SJCRH30 (cell line): ENCODE measurements at places on chromosomes 1 and 21.

DNA sequence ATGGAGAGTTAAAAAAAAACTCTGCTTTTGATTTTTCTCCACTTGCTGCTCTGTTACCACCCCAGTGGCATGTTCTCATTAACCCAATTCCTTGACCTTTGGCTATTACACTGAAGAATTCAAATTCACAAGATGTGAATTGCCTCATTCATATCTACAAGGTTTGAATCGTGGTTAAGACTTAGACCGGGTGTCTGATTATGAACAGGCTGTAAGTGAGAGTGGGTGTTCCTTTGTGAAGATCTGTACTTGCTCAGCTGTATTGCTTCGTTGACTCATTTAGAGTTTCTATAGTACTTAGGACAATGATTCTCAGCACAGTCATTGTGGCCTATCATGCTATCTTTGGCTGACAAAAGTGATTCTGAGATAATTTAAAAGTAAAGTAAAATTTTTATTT is 36.4 kb downstream of the DNM3 start:
- no peak for DNase-seq

- DNase-seq = peak; percentile 91
Measured at GRCh38 chr1:19640363-19641316, 3.5 kb upstream of the NBL1 start.

GRCh38 chr1:101338714-101339430 is 102.1 kb downstream of the S1PR1 start:
- DNase-seq = no peak

DNA sequence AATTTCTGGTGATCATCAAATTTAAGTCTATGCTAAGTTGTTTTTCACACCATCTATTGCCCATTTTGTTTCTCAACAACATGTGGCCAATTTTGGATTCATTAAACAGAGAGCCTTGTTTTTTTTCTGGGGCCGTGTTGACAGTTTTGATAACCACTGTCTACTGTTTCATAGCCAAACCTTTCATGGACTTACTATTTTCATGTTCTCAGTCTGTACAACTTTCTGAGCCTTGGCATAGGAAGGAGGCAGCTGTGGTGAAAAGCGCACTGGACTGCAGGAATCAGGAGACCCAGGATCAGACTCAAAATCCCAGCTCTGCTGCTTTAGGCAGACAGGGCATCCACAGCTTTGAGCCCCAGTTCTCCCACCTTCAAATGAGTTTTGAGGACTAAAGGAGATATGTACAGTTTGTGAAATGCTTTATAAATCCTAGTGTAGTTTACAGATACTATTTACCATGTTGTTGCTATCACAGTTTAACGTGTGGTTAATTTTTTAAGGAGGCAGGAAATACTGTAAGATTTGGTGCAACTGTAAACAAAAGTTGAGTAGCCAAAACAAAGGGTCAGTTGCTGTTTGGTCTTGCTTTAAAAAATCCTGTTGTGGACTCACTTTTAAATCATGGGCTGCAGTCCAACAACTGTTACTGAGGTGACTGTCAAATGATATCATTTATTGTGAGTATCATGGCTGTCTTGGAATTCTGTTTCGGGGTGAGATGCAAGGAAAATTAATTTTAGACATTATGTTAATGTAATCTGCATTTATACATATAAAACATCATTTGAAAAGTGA is 2.9 kb downstream of the MACO1 start:
- DNase-seq = no peak

DNA sequence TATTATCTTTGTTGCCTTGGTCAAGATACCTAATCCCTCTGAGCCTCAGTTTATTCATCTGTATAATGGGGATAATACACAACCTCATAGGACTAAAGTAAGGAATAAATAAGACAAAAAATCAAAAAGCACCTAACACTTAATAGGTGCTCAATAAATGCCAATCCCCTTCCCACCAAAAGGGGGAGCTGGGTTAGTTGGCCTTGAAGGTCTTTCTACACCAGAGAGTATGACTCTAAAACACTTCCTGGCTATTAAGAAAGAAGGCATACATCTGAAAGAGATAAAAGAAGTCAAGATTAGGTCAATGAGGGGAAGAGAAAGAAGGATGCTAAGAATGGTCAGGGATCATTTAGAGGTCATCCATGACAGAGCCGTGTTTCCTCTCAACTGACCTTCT is 11.1 kb downstream of the VSIG8 start:
- no peak for DNase-seq

DNA sequence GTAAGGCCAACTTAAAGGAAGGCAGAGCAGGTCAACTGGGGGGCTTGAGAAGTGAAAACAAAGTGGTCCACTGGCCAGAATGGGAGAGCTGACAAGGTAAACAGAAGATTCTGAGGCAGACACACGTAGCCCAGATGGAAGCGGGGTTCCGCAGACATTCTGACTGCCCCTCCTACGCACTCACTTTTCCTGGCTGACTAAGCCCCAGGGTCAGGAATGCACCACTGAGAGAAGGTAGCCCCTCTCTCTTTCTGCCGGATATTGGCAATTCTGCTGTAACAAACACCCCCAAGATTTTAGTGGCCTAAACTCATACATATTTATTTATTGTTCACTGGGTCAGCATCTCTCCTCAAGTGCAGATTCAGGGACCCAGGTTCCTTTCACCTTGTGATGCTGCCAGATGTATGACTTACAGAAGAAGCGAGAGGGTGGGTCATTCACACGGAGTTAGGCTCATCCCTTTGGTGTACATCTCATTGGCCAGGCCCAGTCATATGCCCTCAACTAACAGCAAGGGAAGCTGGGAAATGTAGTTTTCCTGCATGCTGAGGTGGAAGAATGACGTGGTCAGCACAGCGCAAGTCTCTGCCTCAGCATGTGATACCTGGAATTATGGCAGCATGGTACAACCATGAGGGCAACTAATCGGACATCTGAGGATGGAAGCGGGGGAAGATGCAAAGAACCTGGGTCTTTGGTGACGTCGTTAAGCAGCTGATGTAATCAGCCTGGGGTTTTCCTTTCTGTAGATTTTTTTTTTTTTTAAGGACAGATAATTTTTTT is 43.4 kb upstream of the MRPS6 start:
- DNase-seq = peak; percentile 79

GRCh38 chr1:82245345-82246014 is 444.7 kb downstream of the ADGRL2 start:
- no peak for DNase-seq

- peak; percentile 92 for DNase-seq
Measured at GRCh38 chr1:230633469-230633868, 8.8 kb upstream of the COG2 start.

GRCh38 chr1:119873135-119874015 is 22.9 kb downstream of the ADAM30 start:
- DNase-seq = no peak

DNA sequence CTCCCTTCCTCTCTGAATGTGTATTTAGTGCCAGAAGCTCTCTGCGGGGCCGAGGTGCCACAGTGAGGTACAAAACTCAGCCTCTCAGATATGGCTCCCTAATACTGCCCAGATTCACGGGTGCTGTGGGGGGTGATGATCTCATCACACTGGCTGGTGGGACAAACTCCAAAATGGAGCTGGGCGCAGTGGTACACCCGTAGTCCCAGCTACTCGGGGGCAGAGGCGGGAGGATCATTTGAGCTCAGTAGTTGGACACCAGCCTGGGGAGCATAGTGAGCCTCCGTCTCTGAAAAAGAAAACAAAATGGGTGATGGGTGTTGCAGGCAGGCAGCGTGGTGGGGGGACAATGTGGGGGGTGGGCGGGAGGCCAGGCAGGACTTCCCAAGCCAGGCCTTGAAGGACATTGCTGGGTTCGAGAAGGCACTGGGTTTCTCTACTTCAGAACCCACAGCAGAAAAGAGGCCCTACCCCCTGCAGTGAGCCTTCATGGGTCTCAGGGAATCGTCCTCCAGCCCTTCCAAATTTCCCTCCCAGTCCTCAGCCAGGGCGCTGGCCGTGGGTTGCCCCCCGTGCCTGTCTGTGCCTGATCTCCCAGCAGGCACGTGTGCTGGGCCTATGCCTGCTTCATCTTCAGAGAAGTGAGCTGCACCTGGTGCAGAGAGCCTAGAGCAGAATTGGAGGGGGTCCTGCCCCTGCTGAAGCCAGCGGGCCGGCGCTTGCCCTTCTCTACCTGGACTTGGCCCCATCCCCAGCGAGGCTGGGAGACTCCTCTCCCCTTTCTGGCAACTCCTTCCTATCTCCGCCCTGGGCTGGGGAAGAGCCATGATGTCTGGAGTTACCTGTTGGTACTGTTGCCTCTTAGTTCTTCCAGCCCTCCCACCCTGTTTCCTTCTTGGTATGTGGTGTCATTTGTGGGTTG is 14.0 kb downstream of the H6PD start:
- DNase-seq = no peak

DNA sequence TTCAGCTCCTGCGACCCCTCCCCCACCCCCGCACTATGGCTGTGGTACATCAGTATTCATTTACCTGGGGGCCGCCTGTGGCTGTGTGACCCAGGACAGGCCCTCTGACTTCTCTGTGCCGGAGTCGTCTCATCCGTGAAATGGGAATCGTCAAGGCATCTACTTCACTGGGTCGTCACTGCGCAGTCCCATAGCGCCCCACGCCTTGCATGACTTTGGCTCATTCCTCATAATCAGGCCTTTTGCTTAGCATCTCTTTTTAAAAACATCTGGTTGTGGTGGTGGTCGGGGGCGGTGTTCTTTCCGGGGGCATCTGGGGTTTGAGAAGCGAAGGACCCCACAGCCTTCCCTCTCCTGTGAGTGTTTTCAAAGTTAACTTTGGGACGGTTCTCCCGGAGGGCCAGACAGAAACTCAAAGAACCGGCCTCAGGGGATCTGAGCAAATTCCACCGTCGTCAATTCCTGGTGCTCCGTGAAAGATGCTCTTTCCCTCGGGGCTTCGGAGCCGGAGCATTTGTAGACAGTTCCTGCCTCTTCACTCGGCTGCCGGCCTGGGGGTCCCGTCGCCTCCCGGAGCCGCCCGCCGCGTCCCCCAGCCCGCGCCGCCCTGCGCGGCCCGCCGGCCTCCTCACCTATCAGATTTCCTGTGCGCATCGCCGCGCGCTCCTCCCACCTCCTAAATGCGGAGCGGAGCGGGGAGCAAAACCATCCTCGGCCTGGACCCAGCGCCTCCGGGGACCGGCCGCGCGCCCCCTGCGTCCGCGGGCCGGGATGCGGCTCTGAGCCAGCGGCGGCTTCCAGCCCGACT is at the start of gene B3GALT5:
B3GALT5 (plus strand) TSS at position 708 of the 808 bp plus-strand sequence. CDS start 47,620 bp downstream, outside the sequence.
- DNase-seq = peak; percentile 82

DNA sequence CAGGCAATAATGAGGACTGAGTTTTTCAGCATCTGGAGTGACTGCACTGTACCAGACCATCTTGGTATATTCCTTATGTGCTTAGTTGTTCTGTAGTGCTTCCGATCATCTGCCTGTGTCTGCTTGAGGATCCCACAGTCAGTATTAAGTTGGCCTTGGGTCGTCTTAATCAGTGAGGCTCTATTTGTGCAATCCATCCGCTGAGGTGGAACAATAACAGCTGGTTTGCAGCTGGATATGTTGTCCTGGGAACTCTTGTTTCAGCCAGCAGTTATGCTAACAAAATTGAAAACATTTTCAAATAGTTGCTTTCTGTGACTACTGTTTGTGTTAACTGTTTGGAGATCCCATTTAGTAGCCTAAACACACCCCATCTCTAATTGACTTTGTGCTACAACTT is 73.7 kb downstream of the LAMC1 start:
- peak; percentile 41 for DNase-seq

- no peak for DNase-seq
Measured at GRCh38 chr1:53468374-53468773, 9.2 kb downstream of the DMRTB1 start.

DNA sequence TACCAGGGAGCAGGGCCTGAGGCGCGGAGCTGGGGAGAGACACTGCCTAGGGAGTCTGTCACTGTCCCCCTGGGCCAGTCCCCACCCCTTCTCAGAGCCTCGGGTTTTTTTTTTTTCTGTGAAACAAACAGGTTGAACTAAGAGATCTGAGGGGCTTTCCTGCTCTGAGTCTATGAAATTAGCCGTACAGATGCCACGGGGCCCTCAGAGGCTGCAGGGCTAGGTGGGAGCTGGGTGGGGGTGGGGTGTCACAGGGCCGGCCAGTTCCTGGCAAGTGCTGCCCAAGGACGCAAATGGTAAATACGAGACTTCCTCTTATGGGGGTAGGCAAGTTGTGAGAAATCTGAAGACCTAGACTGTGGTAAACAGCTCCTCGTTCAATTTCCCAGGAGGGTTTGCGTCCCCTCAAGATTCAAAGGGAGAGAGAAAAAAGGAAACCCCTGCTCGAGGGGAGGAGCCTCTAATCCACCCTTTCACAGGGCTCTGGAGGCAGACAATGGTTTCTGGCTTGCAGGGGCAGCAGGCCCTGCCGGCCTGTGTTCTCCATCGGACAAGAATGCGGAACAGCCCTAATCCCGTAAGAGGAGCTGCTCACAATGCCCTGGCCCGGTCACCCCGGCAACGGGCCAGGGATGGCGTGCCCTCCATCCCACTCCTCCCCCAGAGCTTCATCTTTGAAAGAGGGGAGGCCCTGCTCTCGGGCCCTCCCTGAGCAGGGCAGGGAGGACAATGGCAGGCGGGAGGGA is 7.8 kb downstream of the NUAK2 start:
- DNase-seq = peak; percentile 94

DNA sequence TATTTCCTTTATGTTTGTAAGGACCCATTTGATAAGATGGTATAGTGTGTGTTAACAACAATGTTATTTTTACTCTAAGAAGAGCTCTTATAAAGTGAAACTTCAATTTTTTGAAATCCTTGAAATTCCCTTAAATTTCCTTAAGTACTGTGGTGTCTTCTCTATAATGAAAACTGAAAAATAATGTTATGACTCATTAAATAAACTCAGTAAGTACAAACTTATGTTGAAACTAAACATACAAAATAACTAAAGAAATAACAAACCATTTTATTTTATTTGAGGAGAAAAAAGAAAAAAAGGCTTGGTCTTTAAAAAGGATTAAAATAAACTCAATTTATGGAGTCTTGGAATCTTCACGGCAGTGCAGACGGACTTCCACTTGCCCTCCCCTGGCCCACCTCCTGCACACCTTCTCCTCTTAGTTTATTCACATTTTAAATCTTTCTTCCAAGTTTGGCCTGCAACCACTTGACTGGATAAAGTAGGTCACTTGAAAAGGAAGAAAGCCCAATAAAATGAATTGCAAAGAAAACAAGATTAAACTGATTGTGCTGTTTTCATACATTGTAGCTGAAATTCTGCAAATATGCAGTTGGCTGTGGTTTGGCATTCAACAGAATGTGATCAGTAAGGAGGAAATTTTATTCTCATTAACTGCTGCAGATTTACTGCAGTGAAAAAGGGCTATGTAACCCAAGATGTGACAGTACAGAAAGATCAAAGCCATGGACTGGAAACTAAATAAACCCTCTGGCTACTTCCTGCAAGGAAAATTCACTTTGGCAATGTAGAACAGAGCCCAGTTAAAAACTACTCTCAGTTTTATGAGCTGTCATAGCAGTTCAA is 48.5 kb upstream of the SCYL3 start:
- peak; percentile 11 for DNase-seq

- DNase-seq = no peak
Measured at GRCh38 chr1:85027242-85027983, 20.9 kb downstream of the MCOLN3 start.
